ENCODE measurements at places on chromosomes 2 and 18.

GRCh38 chr18:58975296-58975695, 110.6 kb downstream of the ZNF532 start:
- DNase-seq, result no peak

DNA sequence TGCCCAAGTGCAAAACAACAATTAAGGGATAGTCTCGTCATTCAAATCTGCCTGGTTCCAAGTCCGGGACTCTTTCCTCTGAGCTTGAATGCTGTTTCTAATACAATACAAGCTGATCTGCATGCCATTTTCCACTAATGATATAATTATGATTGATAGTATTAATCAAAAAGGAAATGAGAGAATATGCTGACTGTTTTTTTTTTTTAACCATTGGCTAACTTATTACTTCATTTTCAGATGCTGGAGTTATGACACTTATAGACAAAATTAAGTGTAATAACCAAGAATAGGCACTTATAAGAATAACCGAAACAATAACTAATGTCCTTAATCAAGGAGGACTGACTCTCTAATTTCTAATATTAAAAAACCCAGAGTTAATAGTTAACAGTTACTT, 343.6 kb downstream of the LPIN1 start:
- DNase-seq, result no peak

DNA sequence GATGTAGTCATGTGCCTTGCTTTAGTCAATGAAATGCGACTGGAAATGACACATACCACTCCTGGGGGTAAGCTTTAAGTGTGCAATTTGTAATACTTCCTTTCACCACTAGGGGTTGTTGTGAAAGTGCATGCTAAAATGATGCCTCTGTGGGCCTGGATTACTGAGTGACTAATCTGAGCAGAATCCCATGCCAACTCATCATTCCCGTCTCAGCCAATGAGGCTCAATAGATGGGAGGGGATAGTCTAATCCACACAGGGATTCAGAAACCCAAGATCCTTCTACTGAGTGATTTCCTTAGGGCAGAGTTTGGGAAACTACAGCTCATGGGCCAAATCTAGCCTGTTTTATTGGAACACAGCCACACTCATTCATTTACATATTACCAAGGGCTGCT, 54.0 kb downstream of the HRH4 start:
- DNase-seq, result peak; percentile 77

- no peak for DNase-seq
Observed at GRCh38 chr18:74529378-74529777, 4.9 kb upstream of the CNDP1 start.

GRCh38 chr18:55233857-55234256, 274.6 kb upstream of the CCDC68 start:
- no peak for DNase-seq

- DNase-seq, result no peak
Observed at GRCh38 chr2:72276356-72276755, 128.7 kb upstream of the CYP26B1 start.

GRCh38 chr2:63875559-63876245, 34.0 kb downstream of the UGP2 start:
- no peak for DNase-seq

- DNase-seq, result no peak
Observed at GRCh38 chr2:175837046-175837445, 165.0 kb downstream of the LNPK start.

GRCh38 chr2:23713351-23713750, 213.6 kb downstream of the ATAD2B start:
- peak; percentile 7 for DNase-seq

DNA sequence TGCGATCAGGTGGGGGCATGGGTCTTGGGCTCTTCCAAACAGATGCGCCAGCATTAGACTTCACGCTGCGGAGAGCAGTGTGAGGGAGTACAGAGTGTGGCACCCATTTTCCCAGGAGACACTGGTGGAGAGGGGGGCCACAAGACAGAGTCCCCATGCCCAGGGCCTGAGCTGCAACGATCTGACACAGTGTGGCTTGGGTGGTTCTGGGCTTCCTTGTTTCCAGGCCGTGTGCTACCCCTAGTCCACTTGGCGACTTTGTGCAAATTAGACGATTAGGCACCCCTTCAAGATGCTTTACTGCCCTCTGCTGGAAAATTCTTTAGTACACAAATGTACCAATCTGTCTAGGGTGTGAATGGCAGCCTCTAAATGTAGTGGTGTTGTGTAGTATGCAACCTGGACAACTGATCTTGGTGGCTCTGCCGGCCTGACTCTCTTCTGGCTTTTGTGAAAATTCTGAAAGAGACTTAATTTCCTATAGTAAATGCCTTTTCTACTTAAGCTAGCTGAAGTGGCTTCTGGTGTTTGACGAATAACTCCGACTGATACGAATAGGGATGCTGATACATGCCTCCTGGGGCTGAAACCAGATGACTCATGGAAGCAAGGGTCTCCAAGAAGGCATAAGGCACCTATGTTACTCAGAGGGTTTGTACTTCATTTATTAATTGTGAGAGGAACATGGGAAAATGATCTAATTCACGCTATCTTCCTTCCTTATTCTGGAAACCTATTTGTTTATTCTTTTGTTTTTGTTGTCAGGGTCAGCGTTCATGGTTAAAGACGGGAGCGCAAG, 92.3 kb upstream of the SMAD2 start:
- DNase-seq, result peak; percentile 93

GRCh38 chr2:202196727-202197126, 41.7 kb downstream of the SUMO1 start:
- peak; percentile 11 for DNase-seq

DNA sequence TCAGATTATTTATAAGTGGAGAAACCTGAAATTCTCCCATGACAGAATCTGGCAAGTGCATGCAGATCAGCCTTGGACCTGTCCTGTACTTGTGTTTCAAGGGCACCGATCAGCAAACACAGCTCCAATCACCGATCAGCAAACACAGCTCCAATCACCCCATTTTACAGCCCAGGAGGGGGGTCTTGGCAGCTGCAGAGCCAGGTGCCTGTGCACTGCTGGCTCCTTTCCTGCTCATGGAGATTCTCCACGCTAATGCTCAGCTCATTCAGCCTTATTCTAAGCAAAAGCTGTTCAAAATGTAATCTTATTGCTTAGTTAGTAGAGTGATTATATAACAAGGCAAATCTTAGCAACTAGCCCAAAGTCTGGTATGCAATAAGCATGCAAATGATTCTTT, 623.1 kb upstream of the HS6ST1 start:
- DNase-seq, result no peak

DNA sequence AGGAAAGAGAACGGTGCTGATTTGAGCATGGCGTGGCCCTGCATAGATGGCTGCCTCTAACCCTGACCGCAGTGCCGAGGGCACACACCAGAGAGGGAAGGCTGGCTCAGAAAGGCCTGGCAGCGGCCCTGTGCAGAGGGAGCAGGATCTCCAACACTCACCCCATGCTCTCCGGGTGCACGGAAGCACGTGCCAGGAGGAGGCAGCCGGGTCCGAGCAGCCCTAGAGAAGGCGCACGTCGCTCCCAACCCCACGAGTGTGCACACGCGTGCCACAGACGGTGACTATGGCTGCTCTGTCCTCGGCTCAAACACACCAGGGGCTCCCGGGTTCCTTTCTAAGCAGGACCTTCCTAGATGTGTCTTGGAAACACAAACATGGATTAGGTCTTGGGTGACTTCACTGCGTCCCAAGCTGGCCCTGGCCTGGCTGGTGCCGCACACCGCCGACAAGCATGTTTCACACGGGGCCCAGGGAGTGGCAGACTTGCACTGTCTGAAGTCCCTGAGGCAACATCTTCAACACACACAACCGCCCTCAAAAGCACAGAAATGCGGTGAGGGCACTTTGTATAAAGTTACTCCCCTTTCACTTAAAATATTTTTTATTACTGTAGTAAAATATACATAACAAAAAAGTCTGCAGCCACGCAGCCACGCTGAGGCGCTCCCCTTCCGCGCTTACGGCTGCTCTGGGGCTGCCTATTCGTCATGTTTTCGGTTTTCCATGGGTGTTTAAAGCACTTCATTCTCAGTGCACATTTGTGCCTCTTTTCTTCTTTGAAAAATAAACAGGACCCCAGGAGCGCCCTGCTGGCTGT, 110.0 kb downstream of the ZNF516 start:
- no peak for DNase-seq

DNA sequence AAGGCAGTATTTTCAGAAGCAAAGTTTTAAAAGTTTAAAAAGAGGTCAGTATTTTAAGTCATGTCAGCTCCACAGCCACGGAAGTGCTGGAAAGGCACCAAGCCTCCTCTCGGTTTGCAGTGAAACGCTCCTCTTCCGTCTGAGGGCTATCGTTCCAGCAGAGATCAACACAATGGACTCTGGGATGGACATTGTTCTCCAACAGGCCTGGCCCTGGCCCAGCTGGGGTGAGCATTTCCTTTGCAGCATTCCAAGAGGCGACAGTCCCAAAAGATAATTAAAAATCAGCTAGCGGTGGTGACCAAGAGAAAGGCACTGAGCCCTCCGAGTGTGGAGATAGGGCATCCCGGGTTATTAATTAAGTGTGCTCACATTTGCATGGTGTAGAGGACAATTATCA, 95.9 kb upstream of the LCLAT1 start:
- DNase-seq, result no peak

- no peak for DNase-seq
Observed at GRCh38 chr2:164873210-164873908, 31.7 kb upstream of the COBLL1 start.

- no peak for DNase-seq
Observed at GRCh38 chr2:38486213-38487026, 109.3 kb upstream of the ATL2 start.

DNA sequence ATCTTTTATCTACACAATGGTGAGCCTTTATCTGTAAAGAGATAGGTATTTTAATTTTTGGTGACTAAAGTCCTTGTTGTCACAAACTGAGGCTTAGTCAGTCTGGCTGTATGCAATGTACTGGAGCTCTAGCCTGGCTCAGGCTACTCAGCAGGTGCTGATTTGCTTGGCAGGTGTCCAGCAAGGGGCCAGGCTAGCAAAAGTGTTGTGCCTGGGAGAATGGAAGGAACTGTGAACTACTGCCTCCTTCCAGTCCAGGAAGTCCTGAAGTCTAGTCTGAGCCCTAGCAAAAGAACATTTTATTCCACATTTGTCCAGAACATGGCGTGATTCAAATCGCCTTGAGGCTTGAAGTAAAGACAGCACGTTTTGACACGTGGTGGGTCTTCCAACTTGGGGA, 260.5 kb downstream of the CCDC85A start:
- DNase-seq, result peak; percentile 15

- no peak for DNase-seq
Observed at GRCh38 chr18:63402246-63403162, 19.8 kb downstream of the VPS4B start.

- no peak for DNase-seq
Observed at GRCh38 chr2:14544247-14544646, 88.3 kb upstream of the LRATD1 start.

GRCh38 chr2:230955163-230955737, 30.2 kb upstream of the GPR55 start:
- DNase-seq, result no peak

GRCh38 chr2:68316111-68316510, 3.6 kb downstream of the CNRIP1 start:
- DNase-seq, result peak; percentile 31

DNA sequence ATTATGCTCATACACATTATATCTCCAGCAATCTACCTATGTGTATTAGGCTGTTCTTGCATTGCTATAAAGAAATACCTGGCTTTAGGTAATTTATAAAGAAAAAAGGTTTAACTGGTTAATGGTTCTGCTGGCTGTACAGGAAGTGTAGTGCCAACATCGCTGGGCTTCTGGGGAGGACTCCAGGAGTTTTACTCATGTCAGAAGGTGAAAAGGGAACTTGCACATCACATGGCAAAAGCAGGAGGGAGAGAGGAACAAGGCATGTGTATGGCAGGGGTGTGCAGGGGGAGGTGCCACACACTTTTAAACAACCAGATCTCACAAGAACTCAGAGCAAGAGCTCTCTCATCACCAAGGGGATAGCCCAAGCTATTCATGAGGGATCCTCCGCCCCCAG, 715.4 kb upstream of the ZEB2 start:
- no peak for DNase-seq
